Hepatocyte (in vitro differentiated cells): ENCODE measurements at places on chromosomes 16 and 17. TPM values are rescaled to one million over a fixed set of nuclear protein-coding genes. Genes with fewer than 3 reads are reported as not detected.

DNA sequence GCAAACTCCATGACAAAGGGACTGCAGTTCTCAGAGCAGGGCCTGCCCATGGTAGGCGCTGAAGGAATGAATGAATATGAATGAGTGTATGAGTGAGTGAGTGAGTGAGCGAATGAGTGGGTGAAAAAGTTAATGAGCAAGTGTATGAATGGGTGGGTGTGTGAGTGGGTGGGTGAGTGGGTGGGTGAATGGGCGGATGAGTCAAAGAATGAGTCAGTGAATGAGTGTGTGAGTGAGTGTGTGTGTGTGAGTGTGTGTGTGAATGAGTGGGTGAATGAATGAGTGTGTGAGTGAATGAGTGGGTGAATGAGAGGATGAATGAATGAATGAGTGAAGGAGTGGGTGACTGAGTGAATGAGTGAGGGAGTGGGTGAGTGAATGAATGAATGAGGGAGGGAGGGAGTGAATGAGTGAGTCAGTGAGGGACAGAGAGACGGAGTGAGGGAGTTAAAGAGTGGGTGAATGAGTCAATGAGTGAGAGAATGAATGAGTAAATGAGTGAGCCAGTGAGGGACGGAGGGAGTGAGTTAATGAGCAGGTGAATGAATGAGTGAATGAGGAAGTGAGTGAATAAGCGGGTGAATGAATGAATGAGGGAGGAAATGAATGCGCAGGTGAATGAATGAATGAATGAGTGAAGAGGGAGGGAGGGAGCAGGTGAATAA, 11.1 kb upstream of the CHMP6 start:
- no peak for DNase-seq

GRCh38 chr17:60769327-60769726, 91.7 kb downstream of the BCAS3 start:
- DNase-seq = no peak

- DNase-seq = no peak
Measured at GRCh38 chr16:55376045-55376444, 52.0 kb downstream of the IRX6 start.

- DNase-seq = no peak
Measured at GRCh38 chr17:68133346-68134045, 98.0 kb downstream of the KPNA2 start.

- DNase-seq = no peak
Measured at GRCh38 chr16:27353853-27354252, 40.1 kb downstream of the IL4R start.

GRCh38 chr17:2190014-2190413, 113.6 kb downstream of the SMG6 start:
- DNase-seq = no peak

DNA sequence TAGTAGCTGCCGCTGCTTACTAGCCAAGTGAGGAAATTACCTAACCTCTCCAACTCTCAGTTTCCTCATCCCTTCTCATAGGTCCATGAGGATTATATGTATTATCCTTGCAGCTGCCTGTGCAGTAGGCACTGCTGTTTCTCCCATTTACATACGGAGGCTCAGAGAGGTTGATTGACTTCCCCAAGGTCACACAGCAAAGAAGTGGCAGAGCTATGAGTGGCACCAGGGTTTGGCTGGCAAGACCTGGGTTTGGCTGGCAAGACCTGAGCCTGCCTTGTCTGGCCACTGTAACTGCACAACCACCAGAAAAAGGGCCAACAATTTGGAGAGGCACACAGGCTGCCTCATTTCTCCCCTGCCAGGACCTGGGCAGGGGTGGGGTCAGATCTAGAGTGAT, 2.5 kb upstream of the NDRG4 start:
- DNase-seq = no peak

The PRSS8 gene
- 155 and 192 TPM in 2 replicates for total RNA-seq

The GUCY2D gene
- not detected in 2 replicates for total RNA-seq

GRCh38 chr17:4953451-4953961, 2.6 kb downstream of the ENO3 start:
- DNase-seq = no peak

The EME2 gene
- 12.0 and 17.7 TPM in 2 replicates for total RNA-seq

DNA sequence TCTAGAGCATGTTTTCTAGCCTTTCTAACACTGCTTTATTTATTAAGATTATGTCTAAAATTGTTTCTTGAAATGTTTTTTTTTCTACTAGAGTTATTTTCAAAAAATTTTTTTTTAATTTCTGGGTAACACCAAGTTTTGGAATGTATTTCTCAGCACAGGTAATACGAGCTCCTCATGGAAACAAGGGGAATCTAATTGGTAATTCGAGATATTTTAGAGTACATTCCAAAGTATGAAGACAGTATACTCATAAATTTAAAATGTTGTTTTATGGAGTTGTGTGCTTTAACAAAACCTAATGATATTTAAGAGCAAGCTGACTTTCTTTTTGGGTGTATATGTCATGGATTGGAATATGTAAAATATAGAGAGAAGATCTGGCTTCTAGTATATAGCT, 42.4 kb downstream of the OMG start:
- DNase-seq = no peak

GRCh38 chr16:49484451-49484849, 110.8 kb downstream of the C16orf78 start:
- DNase-seq = peak; percentile 72

- peak; percentile 37 for DNase-seq
Measured at GRCh38 chr17:36600936-36601302, 464 bp upstream of the MRM1 start.

- DNase-seq = peak; percentile 50
Measured at GRCh38 chr17:35799942-35800341, 4.5 kb upstream of the MMP28 start.

DNA sequence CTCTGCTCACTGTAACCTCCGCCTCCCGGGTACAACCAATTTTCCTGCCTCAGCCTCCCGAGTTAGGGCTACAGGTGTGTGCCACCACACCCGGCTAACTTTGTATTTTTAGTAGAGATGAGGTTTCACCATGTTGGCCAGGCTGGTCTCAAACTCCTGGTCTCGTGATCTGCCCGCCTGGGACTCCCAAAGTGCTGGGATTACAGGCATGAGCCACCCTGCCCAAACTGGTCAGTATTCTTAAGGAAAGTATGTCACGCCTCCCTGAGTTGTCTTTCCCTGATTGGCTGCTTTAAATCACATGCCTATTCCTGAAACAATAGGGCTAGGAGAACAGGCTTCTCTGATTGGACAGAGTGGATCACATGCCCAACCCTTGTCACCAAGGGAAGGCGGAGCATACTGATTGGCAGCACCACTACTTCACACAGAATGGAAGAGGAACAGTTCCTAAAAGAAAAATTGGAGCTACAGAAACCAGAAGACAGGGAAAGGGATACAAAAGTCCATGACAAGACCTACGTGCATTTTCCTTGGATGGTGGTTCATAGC, 17.6 kb upstream of the CYB5B start:
- DNase-seq = no peak

- DNase-seq = no peak
Measured at GRCh38 chr16:61948414-61948813, 87.8 kb downstream of the CDH8 start.

The WNT9B gene
- total RNA-seq = 2.6 and 3.0 TPM in 2 replicates

- DNase-seq = no peak
Measured at GRCh38 chr17:7404737-7405349, 946 bp upstream of the TMEM256 start.

DNA sequence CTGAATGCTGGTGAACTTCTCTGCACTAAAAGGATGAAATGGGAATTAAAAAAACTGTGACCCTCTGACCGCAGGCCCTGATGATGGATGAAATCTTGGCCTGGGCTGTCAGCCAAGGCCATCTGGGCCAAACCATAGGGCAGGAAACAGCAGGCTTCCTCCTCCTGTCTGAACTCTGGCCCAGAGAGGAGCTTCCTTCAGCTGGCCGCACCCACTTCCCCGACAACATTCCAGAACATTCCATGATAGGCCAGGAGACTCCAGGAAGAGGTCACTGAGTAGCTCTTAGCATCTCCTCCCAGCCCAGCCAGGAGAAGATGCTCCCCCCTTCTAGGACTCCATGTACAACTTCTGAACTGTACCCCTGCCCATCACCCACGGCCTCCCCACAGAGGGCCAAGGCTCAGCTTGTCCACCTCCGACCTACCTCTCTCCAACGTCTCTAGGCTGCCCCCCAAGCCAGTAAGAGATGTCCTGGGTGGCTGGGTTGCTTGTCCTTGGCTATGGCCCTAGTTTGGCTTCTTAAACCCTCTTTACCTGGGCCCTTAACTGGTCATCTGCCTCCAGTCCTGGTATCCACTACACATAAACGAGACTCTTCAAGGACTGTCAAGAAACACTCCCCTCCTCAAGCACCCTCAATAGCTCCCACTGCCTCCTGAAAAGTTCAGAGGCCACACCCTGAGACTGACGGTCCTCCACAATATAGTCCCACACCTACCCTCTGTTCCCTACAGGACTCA, 1.7 kb downstream of the RPH3AL start:
- DNase-seq = peak; percentile 69

The MYH11 gene
- total RNA-seq = 5.9 and 8.1 TPM in 2 replicates

DNA sequence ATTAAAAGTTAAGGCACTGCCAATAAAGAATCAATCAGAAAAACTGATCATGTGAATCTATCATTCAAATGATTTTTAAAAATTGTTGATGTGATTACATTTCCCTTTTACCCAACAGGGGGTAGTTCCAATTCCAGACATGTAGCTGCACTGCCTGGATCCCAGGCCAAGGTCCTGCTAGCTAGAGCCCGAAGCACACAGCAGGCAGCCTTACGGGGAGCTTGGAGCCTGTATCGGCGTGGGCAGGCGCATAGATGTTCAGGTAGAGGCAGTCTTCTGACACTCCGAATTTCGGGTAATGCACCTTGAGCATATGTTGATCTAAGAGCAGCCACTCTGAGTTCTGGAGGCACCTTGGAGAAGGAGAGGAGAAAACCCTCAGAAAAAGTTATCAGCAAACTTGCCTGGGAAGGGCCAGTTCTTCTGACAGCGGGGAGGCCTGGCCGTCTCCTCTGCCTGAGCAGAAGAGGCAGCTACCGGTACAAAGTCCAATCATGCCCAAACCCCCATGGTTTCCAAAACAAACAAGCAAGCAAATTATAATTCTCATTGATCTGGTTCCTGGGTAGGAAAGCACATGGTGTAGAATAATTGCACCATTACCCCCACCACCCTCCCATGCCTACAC, 3.6 kb downstream of the CES5A start:
- no peak for DNase-seq

The SLFN14 gene
- not detected in 2 replicates for total RNA-seq

The TRIM72 gene
- total RNA-seq = 0.04 TPM in 1 of 2 replicates, not detected in the other

The UBALD1 gene
- total RNA-seq = 6.1 and 9.9 TPM in 2 replicates

DNA sequence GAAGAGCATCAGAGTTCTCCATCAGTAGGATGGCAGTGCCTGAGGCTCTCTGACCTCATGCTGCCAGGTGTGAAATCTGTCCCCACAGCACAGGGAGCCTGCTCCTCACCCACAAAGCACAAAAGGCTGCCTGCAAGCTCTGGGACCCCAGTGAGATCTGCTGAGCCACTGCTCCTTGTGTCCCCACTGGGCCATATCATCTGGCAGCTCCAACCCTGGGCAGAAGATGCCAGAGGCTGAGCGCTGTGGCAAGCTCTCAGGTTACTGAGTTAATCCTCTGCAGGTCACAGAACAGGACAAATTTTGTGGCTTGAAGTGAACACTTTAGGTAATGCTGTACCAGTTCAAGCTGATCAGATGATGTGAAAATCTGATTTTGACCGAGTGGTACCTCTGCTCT, 26.7 kb upstream of the ERN1 start:
- DNase-seq = no peak

- no peak for DNase-seq
Measured at GRCh38 chr16:25005445-25006306, 9.5 kb downstream of the ARHGAP17 start.

The BRICD5 gene
- total RNA-seq = 3.3 and 9.9 TPM in 2 replicates

The EMC8 gene
- 35.0 and 40.6 TPM in 2 replicates for total RNA-seq

DNA sequence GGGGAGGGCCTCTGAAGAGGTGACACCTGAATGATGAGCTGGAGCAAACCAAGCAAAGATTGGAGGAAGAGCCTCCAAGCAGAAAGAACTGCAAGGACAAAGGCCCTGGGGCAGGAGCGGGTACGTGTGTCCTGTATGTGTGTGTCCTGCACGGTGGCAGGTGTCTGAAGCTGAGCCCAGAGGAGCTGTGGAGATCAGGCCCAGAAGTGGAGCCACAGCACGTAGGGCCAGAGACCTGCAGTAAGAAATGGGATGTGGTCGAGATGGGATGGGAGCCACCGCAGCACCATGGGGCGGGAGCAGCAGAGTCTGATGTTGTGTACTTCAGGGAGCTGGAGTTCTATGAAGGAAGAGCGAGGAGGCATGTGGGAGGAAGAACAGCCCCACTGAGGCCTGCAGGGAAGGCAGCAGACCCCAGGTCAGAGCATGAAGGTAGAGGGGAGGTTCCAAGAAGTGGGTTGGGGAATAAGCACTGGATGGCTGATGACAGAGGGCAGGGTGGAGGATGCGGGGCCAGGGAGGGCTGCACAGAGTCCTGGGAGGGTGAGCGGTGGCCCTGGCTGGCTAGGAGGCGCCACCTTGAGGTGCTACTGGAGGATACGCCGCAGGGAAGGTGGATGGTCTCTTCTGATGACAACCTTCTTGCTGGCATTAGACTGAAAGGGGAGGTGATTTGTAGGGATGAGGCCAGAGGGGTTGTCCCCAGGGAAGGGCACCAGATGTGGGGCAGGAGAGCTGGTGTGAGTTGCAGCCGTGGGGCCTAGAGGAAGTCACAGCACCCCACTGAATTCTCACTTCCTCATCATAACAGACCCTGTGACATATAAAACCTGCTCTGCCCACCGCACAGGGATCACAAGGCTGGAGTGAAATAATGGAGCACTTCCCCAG, 10.6 kb upstream of the CETP start:
- DNase-seq = peak; percentile 67

- DNase-seq = peak; percentile 50
Measured at GRCh38 chr16:3458278-3458851, 14.9 kb downstream of the NAA60 start.

- no peak for DNase-seq
Measured at GRCh38 chr17:72117535-72118334, 3.1 kb upstream of the SOX9 start.

DNA sequence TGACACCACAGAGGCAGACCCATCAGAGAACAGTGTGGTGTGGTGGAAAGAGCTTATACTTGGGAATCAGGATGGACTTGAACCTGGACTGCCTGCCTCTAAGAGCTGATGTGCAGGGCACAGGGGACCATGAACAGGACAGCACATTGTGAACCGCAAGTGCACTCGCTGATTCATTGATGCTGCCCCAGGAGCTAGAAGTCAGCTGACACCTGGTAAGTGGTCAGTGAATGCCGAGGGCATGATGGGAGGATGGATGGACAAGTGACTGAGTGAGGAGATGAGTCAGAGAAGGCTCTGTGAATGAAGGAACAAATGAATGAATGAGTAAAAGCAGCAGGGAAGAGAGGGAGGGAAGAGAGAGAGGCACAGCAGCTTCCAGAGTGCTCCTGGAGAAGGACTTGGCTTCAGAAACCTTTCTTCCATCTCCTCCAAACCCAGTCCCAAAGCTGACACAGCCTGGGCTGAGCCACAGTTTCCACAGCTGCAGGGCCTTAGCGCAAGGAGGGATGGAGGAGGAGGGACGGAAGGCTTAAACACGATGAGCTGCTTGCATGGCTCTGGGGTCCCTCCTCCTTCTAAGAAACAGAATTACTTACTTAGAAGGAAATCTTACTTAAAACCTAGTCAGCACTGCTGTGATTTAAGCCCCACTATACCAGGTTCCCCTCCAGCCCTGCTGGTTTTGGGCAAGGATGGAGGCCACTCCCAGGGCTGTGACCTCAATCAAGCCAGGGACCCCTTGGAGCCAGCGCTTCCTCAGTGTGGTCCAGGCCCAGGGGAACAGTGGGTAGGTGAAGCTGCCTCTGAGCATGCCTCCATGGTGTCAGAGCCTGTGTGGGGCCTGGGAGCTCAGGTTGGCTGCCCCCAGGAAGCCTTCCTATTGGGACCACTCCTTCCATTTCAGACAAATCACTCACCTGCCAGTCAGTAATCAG, 184.6 kb downstream of the TMEM132E start:
- no peak for DNase-seq

The CYGB gene
- 7.8 and 15.5 TPM in 2 replicates for total RNA-seq
